ENCODE measurements at places on chromosomes 5 and 9.

DNA sequence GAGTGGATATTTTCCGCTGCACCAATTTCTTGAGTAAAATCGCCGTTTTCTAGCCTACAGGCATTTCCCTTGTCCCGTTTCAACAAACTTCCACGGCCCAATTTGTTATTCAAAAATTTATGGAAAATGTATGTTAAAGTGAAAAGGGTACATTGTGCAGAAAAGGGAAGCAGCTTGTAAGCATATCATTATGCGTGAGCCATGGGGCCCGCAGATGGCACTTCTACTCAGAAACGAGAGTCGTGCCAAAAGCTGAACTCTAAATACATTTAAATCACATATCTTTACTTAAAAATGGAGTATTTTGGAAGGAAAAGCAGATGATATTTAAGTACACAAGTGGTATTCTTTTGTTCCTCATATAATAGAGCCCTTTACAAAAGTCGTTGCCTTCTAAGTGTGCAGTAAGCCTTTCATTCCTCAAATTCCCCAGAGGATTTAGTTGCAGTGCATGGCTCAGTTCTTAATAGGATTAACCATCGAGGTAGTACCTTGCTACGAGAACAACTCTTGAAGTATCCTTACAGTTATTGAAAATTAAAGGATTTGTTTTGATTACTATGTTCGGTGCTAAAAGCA is 1227.2 kb upstream of the WWC1 start:
- DNase-seq: no peak

DNA sequence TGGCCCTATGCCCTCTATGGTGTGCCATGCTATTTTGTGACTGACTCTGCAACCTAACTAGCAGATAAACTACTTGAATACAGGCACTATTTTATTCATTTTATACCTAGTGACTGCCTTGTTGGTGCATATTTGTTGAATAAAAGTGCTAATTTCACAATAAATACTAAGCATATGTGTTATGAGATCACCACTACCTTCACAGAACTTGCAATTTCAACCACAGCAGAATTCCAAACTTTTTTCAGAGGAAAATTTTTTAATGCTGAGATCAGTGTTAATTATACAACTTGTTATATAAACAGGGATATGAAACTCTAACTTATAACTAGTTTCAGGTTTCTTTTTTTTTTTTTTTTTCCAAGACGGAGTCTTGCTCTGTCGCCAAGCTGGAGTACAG is 94.8 kb downstream of the NR3C1 start:
- DNase-seq: no peak

DNA sequence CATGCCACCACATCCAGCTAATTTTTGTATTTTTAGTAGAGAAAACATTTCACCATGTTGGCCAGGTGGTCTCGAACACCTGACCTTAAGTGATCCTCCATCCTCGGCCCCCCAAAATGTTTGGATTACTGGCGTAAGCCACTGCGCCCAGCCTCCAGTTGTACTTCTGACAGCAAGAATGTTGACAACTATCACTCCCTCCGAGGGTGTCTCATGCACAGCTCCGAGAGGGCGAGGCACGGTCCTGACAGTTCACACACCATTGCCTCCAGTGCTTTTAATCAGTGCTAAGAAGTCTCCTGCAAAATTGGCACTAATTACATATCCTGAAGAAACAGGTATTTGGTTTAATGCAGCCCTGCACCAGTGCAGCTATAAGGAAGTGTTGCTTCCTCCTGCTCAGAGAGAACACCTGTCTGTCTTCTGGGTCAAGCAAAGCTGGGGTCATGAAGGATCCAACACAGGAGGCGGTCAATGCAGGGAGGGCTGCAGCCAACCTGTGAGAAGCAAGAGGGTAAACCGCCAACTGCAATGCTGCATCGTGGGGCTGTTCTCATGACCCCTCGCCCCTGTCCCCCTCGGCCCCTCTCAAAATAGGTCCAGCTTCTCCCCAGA is 184.0 kb downstream of the MED10 start:
- DNase-seq: no peak

- no peak for DNase-seq
Measured at GRCh38 chr9:87255431-87256155, 242.1 kb upstream of the DAPK1 start.

DNA sequence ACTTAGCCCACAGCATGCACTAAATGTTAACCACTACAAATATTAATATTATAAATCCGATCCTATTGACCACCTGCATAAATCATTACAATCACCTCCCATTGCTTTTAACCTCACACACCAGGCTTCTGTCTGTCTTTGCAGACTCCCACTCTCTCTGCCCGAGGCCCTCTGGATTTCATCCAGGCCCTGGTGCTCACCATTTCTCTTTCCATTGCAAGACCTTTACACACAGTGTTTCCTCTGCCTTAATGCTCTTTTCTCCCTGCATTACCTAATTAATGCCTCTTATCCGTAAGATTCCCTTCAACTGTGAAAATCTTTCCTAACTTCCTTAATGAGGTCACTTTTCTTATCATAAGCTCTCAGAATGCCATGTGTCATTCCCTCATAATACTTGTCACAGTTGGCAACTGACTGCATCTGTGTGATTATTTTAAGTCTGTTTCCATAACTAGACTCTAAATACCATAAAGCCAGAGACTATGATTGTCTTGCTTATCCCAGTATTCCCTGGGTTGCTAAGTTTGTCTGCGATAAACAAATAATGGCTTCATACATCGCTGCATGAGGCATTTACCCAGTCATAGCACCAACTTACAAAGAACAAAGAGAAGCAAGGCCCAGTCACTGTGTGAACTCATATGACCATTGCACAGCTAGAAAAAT is 155.1 kb downstream of the CCDC192 start:
- no peak for DNase-seq

- DNase-seq: no peak
Measured at GRCh38 chr9:21479152-21479702, 2.9 kb downstream of the IFNE start.

GRCh38 chr5:149776361-149777305 is 46.5 kb downstream of the PPARGC1B start:
- peak; percentile 85 for DNase-seq

- no peak for DNase-seq
Measured at GRCh38 chr9:115039516-115040120, 78.3 kb downstream of the TNC start.

DNA sequence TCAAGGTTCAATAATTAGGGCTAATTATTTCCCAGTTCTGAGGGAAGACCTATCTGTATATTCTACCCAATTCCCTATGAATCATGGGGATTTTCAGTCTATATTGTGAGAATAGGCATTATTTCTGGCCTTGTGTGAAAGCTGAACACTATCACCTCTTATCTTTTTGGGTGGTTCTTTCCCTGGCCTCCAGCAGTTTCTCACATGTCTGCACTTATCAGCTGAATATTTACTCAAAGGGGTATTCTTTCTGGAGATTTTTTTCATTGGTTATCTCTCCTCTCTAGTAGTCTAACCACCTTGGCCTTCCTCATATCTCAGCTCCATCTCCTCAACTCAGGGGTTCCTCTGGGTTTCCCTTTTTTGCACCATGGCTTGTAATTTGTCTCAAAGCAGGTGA is 64.9 kb upstream of the LIFR start:
- DNase-seq: no peak

DNA sequence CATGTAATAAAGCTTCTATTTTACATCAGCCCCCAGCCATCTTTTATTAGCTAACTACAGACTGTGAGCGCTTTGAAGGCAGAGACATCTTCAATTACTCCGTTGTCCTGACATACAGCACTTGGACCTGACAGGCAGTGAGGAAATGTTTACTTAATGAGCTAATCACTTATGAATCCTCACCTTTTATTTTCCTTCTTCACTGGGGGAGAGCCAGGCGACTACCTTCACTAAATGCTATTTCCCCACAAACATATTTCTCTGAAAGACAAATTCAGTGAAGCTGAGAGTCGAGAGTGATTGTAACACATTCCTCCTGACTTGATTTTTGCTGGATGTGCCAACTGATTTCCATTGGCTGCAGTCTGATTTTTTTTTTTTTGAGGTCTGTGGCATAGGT is 192.1 kb upstream of the CLINT1 start:
- no peak for DNase-seq
